Stimulated activated CD4-positive, alpha-beta T cell treated with anti-CD3 and anti-CD28 coated beads, Interleukin-4, amount 100 ng/mL, for 48 hours (primary cell): ENCODE measurements at places on chromosomes 12 and 14.

DNA sequence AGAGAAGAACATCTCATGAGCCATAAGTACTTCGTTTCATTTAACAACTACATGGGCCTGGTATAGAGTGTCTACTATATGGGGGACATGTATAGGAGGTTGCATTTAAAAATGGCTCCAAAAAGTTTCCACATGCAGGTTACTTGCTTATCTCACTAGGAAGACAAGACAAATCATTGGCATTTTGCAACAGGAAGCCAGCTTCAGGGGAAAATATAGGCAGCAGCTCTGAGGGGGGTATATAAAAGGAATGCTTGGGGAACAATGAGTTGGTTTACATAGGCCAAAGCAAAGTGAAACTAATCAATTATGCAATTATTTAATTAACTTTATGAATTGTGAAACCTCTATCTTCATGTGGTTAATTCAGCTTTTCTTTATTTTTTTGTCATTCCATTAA, 225.3 kb downstream of the KCNH5 start:
- no peak for DNase-seq

- no peak for DNase-seq
Observed at GRCh38 chr12:123546281-123546680, 12.8 kb upstream of the RILPL1 start.

DNA sequence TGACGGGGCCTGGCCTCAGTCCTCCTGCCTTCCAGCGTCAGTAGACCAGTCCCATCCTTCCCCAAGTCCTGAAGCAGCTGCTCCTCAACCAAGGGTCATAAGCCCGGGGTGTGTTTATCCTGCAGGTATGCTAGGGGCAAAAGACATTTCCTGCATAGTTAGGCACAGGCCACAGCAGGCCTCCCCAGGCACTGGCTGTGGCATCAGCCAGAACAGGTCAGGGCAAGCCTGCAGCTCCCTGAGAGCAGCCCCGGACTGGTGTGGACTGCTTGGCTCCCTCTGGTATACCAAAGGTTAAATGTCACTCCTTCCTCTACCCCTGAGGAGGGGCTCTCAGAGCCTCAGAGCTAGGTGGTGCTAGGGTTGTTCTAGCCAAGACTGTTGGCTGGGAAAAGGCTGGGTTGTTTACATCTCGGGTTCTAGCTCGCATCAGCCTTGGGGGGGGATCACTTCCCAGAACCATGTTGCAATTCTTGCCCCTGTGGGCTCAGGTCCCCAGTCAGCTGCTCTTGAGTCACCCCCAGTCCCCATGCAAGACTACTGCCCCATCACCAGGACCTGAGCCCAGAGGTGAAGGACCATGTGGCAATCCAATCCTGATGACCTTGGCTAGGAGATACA, 2.9 kb downstream of the MMP14 start:
- DNase-seq: no peak

- DNase-seq: no peak
Observed at GRCh38 chr12:58596381-58596780, 323.9 kb downstream of the LRIG3 start.

GRCh38 chr12:54595471-54595870, 7.0 kb upstream of the PPP1R1A start:
- no peak for DNase-seq

GRCh38 chr12:59304077-59304721, 291.6 kb upstream of the SLC16A7 start:
- DNase-seq: no peak

DNA sequence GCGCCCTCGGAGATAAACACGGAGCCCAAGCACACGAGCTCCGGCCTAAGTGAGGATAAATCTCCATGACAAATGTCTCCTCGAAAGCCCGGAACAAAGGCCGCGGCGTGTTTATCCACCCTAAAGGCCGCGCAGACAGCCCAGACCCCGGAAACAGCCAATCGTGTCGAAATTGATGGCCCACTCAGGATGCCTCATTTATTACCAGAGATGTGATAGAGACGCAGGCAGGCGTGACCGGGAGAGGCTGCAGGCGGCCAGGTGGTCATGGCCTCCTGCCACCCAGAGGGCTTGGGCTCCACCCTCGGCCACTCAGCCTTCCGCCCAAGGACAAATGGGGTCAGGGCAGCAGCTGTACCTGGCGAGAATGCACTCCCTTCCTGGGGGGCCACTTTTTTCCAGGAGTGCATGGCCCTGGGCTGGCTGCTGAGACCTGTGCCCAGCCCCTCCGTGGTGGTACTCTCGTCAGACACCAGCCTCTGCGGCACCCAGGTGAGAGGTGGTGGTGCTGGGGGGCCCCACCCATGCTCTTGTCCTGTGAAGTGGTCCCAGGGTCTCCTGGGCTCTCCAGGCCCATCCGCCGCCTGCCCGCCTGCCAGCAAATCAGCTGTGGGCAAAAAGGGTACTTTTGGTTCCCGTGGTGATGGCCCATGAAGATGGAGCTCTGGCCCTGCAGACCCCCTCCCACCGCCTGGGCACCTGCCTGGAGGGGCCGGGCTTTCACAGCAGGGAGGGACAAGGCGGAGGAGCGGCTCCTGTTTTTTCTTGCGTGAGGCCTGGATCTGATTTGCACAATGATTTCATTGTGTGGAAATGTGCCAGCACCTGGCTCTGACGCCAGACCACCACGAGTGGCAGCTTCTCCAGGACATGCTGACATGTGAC, 211.5 kb upstream of the C14orf180 start:
- DNase-seq: no peak

DNA sequence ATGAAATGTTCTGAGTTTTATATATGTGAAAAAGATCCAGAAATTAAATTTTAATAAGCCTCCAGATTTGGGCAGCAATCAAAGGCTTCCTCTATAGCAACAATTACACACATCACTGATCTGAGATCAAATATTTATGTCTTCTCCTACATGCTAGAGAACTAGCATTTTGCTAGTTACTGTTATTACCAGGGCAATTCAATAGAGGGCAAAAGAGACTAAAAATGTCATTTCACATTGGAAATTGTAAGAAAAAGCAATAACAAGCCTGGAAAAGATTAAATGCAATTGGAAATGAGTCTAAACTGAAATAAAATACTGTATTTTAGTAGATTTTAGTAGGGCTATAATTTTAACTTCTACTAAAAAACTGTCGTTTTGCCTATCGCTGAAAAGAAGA, 32.6 kb upstream of the ANO6 start:
- DNase-seq: no peak

GRCh38 chr12:120771097-120771496, 45.5 kb downstream of the ACADS start:
- DNase-seq: no peak

GRCh38 chr14:85071447-85071846, 458.5 kb upstream of the FLRT2 start:
- DNase-seq: no peak

- DNase-seq: no peak
Observed at GRCh38 chr14:23513818-23514643, 37.5 kb downstream of the ZFHX2 start.

- no peak for DNase-seq
Observed at GRCh38 chr12:52310622-52311284, 10.4 kb downstream of the KRT83 start.

DNA sequence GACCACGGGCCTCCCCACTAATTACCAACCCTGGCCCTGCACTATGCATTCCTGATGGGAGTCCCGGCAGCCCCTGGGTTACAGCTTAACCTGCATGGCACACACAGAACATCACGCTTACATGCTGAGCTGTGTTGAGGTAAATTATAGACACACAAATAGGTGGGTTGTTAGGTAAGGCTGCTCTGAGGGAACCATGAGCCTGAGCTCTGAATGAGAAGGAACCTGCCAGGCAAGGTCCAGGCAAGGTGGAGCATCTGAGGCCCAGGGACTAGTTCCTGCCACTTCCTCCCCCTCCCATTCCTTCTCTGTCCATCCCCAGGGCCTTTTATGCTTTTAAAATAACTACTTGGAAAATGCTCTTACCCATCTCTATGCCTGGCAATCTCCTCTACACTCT, 82.7 kb upstream of the ESRRB start:
- DNase-seq: no peak

DNA sequence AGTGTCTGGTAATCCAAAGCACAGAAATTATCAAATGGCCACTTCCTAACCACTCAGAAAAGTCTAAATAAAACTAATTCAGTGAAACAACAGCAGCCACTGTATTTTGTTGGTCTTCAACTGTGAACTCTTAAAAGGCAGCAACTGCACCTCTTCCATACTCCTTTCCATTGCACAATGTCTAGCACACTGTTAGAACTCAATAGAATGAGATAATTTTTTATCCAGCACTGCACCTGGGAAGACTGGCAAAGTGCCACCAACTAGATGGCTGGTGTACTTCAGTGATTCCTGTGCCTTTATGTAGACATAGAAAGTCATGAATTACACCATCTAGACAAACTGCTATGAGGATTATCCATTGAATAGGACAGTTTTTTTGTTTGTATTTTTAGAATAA, 26.2 kb downstream of the LGR5 start:
- no peak for DNase-seq

DNA sequence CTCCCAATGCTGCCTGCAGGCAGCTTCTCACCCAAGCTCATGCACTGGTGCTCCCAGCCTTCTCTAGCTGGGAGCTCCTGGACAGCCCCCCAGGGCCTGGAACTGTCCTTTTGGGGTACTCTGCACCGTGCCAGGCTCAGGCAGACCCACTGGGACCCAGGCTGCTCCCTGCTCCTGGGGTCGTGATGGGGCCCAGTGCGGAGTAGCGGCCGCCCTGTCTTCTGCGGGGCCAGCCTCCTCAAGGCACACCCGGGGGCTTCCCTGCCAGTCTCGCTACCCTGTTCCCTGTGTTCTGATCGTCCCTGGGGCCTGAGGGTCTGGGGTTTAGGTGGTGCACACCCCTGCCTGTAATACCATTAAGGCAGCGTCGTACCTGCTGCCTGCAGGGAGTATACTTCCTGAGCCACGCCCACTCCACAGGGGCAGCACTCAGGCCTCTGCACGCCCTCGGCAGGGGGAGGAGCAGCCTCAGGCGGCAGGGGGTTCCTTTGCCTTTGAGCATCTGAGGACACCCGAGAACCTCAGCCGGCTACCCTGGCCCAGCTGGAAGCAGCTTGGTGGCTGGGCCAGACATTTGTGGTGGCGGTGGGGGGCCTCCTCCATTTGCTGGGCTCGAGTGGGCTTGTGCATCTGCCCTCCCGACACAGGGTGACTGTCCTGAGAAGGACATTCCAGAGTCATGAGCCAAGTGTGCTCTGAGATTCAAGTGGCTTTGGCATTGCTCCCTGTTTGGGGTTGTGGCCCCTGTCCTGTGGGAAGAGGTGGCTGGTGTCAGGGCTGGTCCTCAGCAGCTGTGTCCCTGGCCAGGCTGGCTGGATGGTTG, 9.2 kb upstream of the CRIP2 start:
- no peak for DNase-seq

DNA sequence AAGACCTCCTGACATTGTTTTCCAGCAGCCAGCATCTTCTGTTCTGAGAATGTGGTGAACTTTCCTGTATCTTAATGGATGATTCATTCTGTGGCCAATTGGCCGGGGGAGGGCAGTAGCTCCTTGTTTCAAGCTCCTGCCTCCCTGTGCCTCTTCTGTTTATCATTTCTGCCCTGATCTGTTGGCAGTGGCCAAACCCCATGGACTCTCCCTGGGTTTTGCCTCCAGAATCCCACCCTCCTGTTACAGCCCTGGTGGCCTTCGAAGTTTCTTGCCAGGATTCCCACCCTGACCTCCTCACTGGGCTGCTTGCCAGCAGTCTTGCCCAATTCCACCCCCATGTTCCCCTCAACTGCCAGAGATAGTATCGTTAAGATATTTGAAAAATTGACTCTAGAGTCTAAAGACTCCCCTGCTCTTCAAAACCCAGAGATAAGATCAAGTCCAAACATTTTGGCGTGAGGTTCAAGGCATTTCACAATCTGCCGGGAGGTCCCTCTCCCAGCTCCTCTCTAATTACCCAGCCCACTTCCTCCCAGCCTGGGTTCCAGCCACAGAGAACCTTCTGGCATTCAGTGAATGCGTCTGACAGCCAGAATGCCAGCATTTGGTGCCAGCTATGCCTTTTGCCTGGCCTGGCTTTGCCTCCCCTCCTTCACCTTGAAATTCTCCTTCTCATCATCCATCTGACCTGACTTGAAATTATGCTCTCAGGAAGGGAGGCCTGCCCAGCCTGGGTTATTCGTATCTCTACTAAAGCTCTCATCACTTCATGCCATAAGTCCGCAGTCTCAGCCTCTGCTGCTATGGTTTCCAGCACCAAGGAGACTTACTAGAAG, 37.7 kb upstream of the TXNRD1 start:
- DNase-seq: no peak

- no peak for DNase-seq
Observed at GRCh38 chr12:100826323-100826722, 31.7 kb downstream of the ANO4 start.

DNA sequence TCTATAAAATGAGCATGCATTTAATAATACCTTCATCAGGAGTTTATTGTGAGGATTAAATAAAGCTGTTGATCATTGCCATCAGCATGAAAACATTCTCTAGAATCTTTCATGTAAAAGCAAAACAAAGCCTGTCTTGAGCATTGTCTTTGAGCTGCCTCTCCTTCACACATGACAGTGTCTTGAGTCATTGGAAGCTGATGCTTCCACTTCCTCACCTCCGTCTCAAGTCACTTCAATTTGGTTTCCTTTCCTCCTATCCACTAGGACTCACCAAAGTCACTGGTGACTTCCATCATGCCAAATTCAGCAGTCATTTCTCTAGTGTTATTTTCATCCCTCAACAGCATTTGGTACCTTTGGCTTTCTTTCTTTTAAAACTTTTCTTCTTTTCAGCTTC, 31.6 kb upstream of the MYBPC1 start:
- no peak for DNase-seq

DNA sequence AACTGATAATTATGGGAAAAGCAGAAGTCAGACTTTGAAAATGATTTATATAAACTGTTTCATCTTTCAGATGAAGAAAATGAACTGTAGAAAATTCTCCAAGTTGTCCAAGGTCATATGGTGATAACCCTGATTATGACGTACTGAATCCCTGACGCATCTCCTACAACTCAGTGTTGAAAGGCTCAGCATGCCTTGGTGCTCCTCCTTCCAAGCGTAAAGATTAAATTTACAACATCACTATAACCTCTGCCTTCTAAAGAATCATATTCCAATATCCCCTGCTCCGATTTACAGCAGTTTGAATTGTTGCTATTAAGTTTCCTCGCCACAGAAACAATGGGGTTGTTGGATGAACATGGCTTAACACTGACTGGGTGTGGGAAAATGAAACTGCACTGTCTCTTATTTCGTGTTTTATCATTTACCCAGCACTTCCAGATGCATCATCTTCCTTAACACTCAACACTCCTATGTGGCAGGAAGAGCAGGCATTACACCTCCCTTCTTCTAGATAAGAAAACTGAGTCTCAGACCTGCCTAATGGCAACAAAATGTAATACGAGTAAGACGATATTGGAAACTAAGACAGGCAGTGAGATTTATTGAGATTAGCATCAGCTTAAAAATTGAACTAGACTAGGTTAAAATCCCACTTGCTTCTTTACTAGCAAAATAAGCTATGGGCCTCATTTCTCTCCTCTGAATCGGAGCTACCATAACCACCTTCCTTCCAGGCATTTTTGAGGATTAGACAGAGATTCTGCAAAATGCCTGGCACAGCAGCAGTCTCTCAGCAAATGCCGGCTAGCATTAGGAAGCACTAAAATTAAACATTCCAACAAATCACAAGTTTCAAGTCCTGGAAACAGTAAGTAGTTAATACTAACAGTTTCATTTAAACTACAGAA, 74.2 kb downstream of the PPM1H start:
- DNase-seq: no peak
